ENCODE measurements at places on chromosomes 1 and 21. TPM values are rescaled to one million over a fixed set of nuclear protein-coding genes. Genes with fewer than 3 reads are reported as not detected.

DNA sequence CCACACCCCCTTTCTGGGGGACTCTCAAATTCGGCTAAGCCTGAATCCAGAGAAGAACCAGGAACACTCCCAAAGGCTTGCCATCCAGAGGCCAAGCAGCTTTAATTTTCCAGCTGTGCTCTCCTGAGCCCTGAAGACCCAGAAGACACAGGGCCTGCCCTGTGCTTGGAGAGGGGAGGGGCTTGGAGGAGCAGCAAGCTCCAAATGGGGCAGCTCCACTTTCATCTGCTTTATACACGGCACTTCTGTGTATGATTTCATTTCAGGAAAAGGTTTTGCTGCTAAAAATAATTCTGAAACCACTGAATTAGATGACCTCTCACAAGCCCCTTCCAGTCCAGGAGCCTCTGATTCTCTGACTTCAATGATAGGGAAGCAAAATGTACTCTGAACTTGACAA lies 39.2 kb upstream of the CTTNBP2NL start:
- H3K4me3 ChIP-seq, result no peak overlapping the region
- H3K36me3 ChIP-seq, result no peaks in the 10 kb centered on the region
- DNase-seq, result no peak
- H3K4me1 ChIP-seq, result peaks cover 13% of the 10 kb centered on the region
- H3K27me3 ChIP-seq, result no peaks in the 10 kb centered on the region

GRCh38 chr1:61174060-61174795 lies 91.9 kb downstream of the NFIA start:
- no peaks in the 10 kb centered on the region for H3K27me3 ChIP-seq
- no peak overlapping the region for H3K4me3 ChIP-seq
- H3K4me1 ChIP-seq, result peaks cover 17% of the 10 kb centered on the region
- DNase-seq, result no peak

Gene FTCD
- 0.92 TPM for total RNA-seq

- H3K4me3 ChIP-seq, result no peak overlapping the region
- H3K27me3 ChIP-seq, result no peaks in the 10 kb centered on the region
- H3K4me1 ChIP-seq, result no peaks in the 10 kb centered on the region
- H3K36me3 ChIP-seq, result no peaks in the 10 kb centered on the region
- DNase-seq, result no peak
Observed at GRCh38 chr1:109802136-109802900, 38.6 kb upstream of the EPS8L3 start.

GRCh38 chr1:243550276-243550675 lies 294.4 kb downstream of the SDCCAG8 start:
- no peak for DNase-seq
- no peak overlapping the region for H3K27ac ChIP-seq
- H3K4me1 ChIP-seq, result no peaks in the 10 kb centered on the region
- H3K27me3 ChIP-seq, result no peaks in the 10 kb centered on the region
- H3K4me3 ChIP-seq, result no peak overlapping the region

DNA sequence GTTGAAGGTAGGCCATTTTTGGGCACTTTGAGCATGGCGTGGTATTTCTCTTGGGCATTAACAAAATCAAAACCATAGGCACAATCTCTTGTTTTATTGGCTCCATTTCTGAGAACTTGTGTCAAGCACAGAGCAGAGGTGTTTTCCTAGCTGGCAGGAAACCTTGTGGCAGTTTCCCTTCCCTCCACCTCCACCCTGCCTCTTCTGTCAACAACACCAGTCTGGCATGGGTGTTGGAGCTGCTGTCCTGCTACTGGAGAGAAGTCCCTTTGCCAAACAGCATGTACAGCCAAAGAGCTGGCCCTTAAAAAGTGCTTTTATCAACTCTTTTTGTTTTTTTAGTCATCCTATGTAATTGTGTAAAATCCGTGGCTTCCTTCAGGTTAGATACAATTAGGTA lies 16.0 kb downstream of the ATP1A1 start:
- H3K27ac ChIP-seq, result no peak overlapping the region
- no peaks in the 10 kb centered on the region for H3K36me3 ChIP-seq
- DNase-seq, result no peak
- H3K27me3 ChIP-seq, result no peaks in the 10 kb centered on the region
- no peak overlapping the region for H3K4me3 ChIP-seq

GRCh38 chr1:5717031-5717682 lies 275.1 kb downstream of the NPHP4 start:
- H3K36me3 ChIP-seq, result no peaks in the 10 kb centered on the region
- no peak overlapping the region for H3K4me3 ChIP-seq
- no peak overlapping the region for H3K27ac ChIP-seq
- no peaks in the 10 kb centered on the region for H3K27me3 ChIP-seq

Gene HCRTR1
- total RNA-seq, result not detected

- H3K27ac ChIP-seq, result no peak overlapping the region
- no peak for DNase-seq
Observed at GRCh38 chr1:238129677-238130076, 239.0 kb upstream of the ZP4 start.

Gene SPRTN
- total RNA-seq, result 7.3 TPM

DNA sequence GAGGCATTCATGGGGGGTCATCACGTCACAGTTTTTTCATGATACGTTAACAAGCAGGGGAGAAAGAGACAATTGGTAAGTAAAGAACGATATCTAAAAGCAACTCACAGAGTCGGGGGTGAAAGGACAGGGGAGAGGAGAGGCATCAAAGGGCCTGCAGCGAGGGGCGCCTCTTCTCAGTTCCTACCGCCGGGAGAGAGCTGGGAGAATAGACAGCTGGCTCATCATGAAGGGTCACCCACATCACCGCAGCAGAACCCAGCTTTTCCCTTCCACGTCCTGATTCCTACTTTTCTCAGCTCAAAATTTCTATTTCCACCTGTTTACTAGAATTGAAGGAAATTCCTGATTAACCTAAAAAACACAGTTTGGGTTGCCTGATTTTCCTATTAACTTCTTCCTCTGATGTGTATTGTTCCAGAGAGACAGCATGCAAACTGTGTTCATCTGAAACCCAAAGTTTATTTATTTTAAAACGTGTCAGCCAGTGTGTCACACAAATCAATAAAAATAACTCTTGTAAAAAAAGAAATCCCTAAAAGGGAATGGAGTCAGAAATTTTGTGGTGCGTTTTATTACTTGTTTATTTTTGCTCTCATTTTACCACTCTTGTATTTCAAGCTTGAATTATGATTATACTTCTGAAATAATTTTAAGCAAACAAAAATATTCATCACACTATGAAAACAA lies 75.4 kb downstream of the SLC25A24 start:
- H3K4me3 ChIP-seq, result no peak overlapping the region
- no peak for DNase-seq
- H3K27me3 ChIP-seq, result no peaks in the 10 kb centered on the region

Gene GSTM5
- total RNA-seq, result 183 TPM

DNA sequence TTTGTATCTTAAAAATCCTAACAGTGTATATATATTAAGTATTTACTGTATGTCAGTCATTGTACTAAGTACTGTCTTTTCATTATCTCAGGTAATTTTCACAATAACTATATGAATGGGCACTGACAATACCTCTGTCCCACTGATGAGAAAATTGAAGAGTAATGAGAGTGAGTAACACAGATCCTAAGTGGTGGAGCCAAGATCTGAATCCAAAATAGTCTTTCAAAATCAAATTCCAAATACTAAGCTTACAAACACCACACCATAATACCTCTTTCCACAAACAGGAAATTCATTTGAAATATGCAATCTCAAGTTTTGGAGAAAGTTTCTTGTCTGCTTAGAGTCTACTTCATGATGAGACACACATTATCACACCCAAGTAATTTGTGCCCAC lies 105.9 kb upstream of the EDEM3 start:
- H3K27me3 ChIP-seq, result no peaks in the 10 kb centered on the region
- H3K4me1 ChIP-seq, result no peaks in the 10 kb centered on the region
- no peaks in the 10 kb centered on the region for H3K36me3 ChIP-seq

GRCh38 chr1:49435291-49435690 lies 588.5 kb downstream of the AGBL4 start:
- H3K27ac ChIP-seq, result no peak overlapping the region
- H3K4me1 ChIP-seq, result no peaks in the 10 kb centered on the region
- H3K4me3 ChIP-seq, result no peak overlapping the region
- no peaks in the 10 kb centered on the region for H3K27me3 ChIP-seq
- no peak for DNase-seq
- H3K36me3 ChIP-seq, result no peaks in the 10 kb centered on the region

DNA sequence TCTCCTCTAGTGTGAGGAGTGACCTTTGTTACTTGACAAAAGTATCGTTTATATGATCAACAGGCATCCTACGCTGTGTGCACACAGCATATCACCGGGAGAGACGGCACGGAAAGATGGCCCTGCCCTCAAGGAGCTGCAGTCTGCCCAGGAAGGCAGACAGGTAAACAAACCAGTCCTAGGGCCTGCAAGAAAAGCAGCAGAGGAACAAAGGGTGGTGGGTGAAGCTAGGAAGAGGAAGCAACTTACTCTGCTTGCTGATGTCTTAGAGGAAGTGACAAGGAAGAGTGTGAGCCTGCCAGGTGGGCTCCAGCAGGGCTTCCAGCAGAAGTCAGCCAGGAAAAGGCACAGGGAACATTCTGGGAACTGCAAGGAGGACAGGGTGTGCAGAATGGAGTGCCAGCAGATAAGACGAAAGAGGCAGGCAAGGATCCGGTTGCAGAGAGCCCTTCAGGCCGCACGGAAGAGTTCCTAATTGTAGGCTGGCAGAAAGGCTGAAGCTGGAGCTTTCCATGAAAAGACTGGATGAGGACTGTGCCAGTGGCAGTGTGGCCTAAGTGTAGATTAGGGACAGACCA lies 106.7 kb downstream of the SLC45A1 start:
- no peaks in the 10 kb centered on the region for H3K36me3 ChIP-seq
- peak overlapping the region; percentile 92 for H3K27ac ChIP-seq
- H3K4me1 ChIP-seq, result peaks cover 20% of the 10 kb centered on the region
- no peak for DNase-seq
- no peaks in the 10 kb centered on the region for H3K27me3 ChIP-seq
- H3K4me3 ChIP-seq, result peak overlapping the region; percentile 77

GRCh38 chr1:71490432-71490831 lies 409.6 kb upstream of the ZRANB2 start:
- H3K27me3 ChIP-seq, result no peaks in the 10 kb centered on the region
- H3K4me3 ChIP-seq, result no peak overlapping the region
- no peaks in the 10 kb centered on the region for H3K4me1 ChIP-seq
- DNase-seq, result no peak

DNA sequence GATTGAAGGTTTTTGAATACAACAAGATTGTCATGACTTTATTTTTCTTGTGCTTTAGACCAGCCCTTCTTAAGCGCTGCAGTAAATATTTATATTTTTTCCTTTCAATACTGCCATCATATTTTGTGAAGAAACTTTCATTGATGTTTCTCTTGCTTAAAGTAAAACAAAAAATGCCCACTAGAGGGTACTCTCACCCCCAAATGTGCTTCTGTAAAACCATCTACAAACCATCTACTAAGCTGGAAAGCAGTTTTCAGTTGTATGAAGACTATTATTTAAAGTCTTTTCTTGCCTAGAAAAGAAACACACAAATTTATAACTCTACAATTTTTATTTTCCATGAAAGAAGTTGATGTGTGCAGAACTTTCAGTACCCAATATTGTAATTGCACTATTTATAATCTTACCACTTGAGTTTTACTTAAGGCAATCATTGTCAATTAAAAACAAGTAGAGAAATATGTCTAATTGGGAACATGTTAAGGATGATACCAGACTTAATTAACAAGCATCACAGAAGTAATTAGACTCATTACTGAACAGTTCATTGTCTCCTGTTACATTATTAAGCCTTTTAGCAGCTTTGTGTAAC lies 10.7 kb downstream of the LEPR start:
- H3K4me1 ChIP-seq, result peaks cover 2% of the 10 kb centered on the region
- no peak for DNase-seq
- H3K27ac ChIP-seq, result no peak overlapping the region
- H3K27me3 ChIP-seq, result no peaks in the 10 kb centered on the region
- H3K36me3 ChIP-seq, result no peaks in the 10 kb centered on the region

GRCh38 chr1:198611219-198611618 lies 27.6 kb upstream of the PTPRC start:
- DNase-seq, result no peak
- H3K36me3 ChIP-seq, result no peaks in the 10 kb centered on the region
- no peak overlapping the region for H3K27ac ChIP-seq
- H3K27me3 ChIP-seq, result no peaks in the 10 kb centered on the region
- H3K4me1 ChIP-seq, result no peaks in the 10 kb centered on the region
- H3K4me3 ChIP-seq, result no peak overlapping the region

- no peaks in the 10 kb centered on the region for H3K36me3 ChIP-seq
- H3K4me1 ChIP-seq, result no peaks in the 10 kb centered on the region
- DNase-seq, result no peak
- no peaks in the 10 kb centered on the region for H3K27me3 ChIP-seq
- H3K4me3 ChIP-seq, result no peak overlapping the region
Observed at GRCh38 chr21:15210235-15210678, 145.5 kb upstream of the NRIP1 start.

DNA sequence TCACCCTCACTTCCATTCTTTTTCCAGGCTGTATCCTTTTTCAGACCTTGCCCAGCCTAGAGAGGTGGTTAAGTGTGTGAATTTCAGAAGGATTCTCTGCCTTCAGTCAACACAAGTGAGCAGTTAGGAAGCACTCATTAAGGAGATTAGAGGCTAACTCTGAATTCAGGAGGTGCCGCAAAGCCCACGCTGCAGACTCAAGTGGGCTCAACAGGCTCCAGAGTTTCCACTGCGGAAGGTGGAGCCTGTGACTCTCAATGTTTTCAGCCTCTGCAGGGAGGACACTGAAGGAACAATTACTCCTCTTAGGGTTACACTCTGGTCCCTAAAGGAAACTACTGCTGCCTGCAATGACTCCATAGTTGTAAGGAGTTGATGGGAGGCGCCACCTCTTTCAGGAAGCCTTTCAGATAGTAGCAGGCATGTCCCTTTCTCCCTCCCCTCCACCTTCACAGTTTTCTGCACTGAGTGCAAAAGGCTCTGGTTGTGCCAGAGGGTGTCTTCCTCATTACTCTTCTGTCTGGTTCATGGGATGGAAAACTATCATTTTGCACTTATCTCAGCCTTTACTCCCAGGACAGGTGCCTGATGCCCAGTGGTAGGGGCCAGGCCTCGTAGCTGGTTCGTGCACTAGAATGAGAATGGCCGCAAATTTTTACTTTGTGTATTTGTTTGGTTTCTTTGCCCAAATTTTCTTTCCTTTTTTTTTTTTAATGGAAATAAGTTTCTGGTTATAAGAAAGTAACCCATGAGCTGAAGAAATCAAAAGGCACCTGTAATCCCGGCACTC lies 55.2 kb upstream of the SELENON start:
- H3K4me3 ChIP-seq, result no peak overlapping the region
- H3K4me1 ChIP-seq, result peaks cover 16% of the 10 kb centered on the region
- no peaks in the 10 kb centered on the region for H3K36me3 ChIP-seq
- H3K27ac ChIP-seq, result peak overlapping the region; percentile 83
- no peaks in the 10 kb centered on the region for H3K27me3 ChIP-seq
- no peak for DNase-seq

Gene BCAS2
- 47.7 TPM for total RNA-seq
